ENCODE measurements at places on chromosomes 12 and 14.

GRCh38 chr12:58500399-58500798, 419.9 kb downstream of the LRIG3 start:
- DNase-seq, result no peak

DNA sequence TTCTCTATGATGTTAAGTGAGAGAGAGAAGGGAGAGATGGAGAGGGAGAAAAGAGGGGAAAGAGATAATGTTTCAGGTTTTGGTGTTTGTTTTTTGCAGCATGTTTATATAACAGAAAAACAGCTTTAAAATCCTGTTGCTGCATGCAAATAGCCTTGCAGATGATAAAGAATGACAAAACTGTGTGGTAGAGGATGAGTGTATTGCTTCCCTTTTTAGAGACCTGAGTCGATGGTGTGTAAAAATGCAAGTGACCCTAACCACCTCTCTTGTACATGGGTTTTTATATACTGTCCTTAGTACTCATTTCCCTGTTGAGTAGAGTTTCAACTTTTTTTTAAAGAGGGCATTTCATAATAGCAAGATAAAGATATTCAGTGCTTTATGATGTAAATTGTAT, 249.1 kb downstream of the AKAP6 start:
- no peak for DNase-seq

DNA sequence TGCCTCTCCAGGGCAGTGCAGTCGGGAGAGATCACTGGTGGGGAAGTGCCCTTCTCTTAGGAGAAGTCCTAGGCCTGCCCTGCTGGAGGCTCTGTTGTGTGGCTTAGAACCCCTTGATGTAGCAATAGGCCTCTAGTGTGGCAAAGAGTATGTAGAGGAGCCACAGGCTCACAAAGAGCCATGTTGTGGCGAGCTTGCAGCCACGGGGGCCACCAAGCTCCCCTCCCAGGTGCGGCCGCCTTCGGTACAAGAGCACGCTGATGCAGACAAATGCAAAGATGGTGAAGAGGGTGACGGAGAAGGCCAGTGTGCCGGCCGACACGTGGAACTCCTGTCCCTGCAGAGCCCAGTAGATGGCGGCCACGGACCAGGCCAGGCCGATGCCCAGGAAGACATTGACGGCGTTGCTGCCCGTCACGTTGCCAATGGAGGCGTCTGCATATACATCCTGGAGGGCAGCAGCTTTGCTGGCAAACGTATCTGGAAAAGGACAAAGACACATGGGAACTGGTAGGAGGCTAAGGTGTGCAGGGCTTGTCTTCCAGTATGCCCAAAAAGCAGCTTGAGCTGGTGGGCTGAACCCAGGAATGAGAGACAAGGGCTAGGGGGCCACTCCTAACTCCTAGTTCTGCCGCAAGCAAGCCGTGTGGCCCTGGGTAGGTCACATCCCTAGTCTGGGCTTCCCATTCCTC, 142.8 kb downstream of the SLC8A3 start:
- DNase-seq, result peak; percentile 33

GRCh38 chr12:123319273-123319672, 45.4 kb downstream of the SBNO1 start:
- DNase-seq, result no peak

GRCh38 chr12:4621511-4621910, 27.3 kb downstream of the AKAP3 start:
- DNase-seq, result no peak

- no peak for DNase-seq
These were observed 136.6 kb downstream of the SSPN start for GRCh38 chr12:26331960-26332359.

- no peak for DNase-seq
These were observed 206.5 kb upstream of the EEA1 start for GRCh38 chr12:93135286-93136239.

DNA sequence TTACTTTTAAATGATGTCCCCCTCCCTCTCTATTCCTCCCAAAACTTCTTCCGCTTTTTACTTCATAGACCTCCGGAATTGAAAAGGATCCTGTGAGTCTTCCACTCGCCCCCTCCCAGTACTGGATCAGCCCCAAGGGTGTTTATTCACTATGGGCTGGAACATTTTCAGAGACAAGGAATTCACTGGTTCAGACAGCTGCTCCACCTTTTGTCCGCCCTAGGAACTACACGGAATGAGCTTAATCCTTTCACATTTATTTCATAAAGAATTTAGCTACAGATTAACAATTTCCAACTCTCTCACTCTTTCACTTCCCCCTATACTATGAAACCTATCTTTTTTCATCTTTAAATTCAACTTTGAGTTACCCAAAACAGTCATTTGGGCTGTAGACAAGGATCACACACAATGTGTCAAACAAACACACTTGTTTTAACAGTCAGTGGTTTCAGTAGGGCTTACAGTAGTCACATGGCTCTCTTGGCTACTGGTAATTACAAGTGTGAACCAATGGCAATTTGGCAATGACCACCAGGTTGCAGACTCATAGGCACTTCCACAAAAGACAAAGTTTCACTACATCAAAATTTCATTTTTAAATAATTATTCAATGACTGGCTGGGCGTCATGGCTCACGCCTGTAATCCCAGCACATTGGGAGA, 20.6 kb downstream of the CNIH1 start:
- peak; percentile 54 for DNase-seq

- no peak for DNase-seq
These were observed 49.8 kb downstream of the CKAP4 start for GRCh38 chr12:106197906-106198623.

GRCh38 chr14:30484976-30485375, 74.0 kb upstream of the G2E3 start:
- no peak for DNase-seq

GRCh38 chr12:61365001-61365400, 895.2 kb upstream of the USP15 start:
- peak; percentile 20 for DNase-seq

Data from brain microvascular endothelial cell (primary cell).